ENCODE measurements at places on chromosomes 7 and 10.

- peak; percentile 28 for DNase-seq
Measured at GRCh38 chr7:128904381-128905197, 5.9 kb downstream of the KCP start.

- no peak for DNase-seq
Measured at GRCh38 chr10:125003901-125004467, 62.1 kb downstream of the ZRANB1 start.

- DNase-seq = no peak
Measured at GRCh38 chr10:85900061-85900460, 466.5 kb downstream of the GRID1 start.

- no peak for DNase-seq
Measured at GRCh38 chr7:42946627-42946950, 14.4 kb downstream of the MRPL32 start.

DNA sequence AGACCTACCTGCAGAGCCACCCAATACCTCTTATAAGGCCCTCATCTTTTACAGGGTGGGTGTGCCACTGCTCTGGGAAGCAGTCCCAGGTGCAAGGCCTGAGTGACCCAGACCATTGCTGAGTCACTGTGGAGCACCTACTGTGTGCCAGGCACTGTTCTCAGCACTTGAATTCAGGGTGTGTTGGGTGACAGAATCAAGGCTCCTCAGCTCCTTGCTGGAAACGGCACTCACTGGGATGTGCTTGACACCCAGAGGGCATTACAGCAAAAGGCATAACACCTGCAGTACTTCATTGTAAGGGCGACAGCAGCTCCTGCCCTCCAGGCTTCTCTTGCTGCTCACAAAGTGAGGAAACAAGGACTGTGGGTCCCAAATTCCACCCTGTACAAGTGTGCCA, 7.1 kb downstream of the CAMK2B start:
- DNase-seq = no peak

DNA sequence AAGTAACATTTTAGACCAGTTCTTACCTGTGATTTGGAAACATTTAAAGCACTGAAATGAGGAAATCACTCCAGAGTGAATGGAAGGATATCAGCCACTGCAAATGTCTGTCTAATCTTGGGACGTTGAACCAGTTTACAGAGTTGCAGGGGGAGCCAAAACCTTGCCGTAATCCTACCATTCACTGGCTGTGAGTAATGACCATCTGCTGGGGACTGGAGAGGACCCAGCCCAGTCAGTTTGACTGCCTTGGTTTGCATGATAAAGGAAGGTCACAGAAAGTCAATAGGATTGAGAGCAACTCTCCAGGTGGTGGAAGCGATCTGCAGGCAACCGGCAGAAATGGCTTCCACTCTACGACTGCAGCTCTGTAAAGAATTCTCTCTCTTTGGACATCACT, 167.2 kb downstream of the AKR1D1 start:
- DNase-seq = peak; percentile 20

DNA sequence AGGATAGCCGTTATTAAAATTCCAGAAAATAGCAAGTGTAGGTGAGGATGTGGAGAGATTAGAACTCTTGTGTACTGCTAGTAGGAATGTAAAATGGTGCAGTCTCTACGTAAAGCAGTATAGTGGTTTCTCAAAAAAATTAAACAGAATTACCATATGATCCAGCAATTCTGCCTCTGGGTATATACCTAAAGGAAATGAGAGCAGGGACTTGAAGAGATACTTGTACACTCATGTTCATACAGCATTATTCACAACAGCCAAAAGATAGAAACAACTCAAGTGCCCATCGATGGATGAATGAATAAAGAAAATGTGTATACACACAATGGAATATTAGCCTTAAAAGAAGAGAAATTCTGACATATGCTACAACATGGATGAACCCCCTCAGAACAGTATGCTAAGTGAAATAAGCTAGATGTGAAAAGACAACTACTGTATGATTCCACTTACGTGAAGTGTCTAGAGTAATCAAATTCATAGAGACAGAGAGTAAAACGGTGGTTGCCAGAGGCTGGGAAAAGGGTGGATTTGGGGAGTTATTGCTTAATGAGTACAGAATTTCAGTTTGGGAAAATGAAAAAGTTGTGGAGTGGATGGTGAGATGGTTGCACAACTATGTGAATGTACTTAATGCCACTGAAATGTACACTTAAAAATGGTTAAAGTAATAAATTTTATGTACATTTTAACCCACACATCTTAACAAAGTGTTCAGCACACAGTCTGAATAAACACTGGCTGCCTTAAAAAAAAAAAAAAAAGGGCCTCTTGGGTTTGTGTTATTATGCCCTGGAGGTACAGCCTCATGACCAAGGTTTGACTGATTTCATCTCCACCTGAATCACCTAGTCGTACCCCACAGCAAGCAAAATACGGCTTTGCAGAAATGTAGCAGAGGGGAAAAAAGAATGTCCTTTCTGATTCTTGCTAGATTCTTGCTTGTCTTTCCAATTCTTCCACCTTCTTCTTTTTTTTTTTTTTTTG, 26.2 kb downstream of the BUB3 start:
- DNase-seq = no peak

DNA sequence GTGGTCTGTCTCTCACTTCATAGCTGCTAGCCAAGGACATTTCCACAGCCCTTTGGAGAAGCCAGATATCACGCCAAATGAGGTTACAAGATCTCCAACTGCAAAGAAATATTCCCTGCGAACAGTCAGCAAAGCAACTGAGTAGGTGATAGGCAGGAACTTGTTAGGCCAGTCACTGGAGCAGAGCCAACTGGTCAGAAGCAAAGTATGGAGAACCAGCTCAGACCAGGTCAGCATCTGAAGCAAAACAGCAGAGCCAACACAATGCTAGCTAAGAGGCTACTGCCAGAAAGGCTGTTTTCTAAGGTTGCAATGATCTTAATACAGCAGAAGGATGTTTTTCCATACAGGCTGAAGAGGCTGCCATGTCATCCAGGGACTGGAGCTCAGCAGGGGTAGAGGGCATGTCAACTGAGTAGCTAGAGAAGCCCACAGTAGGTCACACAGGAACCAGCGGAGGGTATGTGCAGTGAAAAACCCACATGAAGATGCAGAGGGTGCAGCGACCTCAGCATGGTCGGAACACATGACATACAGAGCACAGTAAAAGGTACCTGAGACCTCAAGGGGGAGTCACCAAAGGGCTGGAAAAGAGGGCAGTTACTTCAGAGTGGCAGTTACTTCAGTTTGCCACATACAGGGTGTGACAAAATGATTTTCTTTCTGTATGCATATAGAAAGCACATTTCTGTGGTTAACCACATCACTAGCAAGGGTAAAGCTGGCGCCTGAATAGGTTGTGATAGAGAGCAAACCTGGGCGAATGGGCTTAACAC, 8.9 kb downstream of the SEC31B start:
- DNase-seq = no peak

DNA sequence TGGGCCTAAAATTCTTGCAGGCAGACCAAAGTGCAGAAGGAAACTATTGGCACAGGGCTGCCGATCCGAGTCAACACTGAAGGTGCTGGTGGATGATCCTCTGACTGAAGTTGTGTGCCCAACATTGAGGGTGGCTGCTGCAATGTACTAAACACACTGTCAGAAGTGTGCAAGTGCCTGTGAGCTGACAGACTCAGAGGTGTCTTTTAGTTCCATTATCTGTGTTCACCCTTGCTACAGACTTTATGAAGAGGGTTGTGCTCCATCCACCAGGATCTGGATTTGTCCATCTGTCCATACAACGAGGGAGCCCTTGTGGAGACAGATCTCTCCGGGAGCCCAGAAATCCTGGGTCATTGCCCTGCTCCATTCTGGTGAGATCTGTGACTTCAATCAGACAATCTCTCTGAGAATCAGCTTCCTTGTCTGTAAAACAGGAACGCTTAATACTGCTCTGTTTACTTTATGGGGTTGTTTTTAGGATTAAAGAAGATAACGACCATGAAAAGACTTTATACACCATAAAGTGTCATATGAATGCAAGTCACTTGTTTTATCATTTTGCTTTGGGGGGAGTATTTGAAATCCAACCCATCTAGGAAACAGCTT, 9.5 kb upstream of the TRPV6 start:
- DNase-seq = no peak

DNA sequence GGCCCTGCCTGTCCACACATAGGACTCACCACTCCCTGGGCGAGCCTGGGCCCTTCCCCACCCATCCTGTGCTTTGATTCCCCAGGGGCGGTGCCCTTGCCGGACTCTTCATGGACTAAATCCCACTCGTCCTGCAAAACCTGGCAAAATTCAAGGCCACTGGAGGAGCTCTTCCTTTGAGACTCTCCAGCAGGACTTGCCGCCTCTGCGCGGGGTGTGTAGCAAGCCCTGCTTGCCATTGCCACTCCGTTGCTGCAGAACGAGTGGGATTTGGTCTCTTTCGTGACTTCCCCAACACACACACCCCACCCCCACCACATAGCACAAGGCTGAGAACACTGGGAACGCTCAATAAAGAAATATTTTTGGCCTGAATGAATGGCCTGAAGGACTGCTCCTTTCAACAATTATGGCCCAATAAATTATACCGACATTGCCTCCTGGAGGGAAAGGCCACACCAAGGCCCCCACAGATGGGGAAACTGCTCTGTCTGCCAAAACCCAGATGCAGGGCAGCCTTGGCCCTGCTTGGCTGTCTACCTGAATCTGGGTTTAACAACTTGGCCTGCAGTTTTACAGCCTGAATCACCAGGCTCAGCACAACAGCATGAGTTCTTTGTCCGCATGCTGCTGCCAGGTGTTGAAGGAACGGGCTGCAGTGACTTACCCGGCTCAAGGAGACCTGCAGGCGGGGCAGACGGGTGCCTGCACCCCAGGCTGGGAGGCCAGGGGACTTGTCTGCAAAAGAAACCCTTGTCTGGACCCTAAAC, 72.8 kb upstream of the KAT6B start:
- DNase-seq = peak; percentile 83

DNA sequence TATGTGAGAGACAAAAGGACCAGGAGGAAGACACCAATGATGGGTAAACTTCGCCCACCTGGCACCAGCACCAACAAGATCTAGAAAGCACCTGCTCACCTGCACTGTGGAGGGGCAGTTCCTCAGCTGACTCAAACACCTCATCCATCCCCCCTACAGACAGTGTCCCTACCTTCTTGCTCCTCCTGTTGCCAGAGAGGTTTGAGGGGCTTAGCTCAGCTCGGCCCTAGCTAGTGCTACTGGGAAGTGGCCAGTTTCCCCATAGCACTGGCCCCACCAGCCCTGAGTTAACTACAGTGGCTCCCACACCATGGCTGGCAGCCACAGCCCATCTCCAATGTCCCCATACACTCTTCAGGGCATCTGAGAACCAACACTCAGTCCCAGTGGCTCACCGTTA, 70.8 kb downstream of the GRID1 start:
- DNase-seq = no peak

DNA sequence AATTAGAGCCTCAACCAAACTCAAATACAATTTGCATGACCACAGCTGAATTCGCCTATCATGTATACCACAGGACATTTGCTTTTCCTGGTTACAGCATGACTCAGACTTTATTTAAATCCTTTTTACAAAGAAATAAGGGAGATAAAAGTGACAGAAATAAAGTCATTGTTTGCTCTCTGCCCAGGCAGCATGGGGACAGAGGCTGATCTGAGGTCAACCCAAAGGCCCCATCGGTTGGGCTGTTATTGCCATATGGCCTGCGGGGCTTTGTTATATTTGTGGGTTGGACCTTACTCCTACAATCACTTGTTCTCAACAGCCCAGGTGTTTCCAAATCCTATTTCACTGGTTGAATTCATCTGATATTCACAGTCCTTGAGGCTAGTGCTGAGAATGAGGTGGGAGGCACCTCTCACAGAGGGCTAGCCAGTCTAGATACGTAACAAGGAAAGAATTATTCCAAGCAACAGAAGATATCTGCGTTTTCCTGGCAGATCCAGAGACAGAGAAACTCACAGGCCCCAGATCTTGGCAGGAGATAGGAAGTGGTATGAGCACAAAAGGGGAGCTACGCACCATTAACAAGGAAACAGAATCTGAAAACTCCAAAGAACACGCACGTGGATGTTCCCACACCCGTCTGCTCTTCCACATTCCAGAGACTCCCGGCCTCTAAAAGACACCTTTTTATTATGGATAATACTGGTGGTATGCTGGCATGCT, 117.3 kb downstream of the HIPK2 start:
- DNase-seq = peak; percentile 41

DNA sequence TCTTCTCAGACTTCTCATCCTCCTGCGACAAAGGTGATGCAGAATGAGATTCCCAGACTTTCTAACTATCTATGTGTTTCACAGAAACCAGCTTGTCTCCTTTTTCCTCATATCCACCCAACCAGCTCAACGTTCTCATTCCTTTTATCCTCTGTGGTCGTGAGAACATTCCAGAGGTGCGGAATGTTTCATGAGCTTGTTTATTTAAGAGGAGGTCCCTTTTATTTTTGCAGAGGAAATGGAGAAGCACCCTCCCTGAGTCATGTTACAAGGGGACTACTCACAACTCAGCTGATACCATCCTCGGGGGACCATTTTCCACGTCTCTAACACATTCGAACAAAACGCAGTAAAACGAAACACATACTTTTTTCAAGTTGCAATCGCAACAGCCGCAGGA, 93.2 kb downstream of the ZRANB1 start:
- peak; percentile 90 for DNase-seq

DNA sequence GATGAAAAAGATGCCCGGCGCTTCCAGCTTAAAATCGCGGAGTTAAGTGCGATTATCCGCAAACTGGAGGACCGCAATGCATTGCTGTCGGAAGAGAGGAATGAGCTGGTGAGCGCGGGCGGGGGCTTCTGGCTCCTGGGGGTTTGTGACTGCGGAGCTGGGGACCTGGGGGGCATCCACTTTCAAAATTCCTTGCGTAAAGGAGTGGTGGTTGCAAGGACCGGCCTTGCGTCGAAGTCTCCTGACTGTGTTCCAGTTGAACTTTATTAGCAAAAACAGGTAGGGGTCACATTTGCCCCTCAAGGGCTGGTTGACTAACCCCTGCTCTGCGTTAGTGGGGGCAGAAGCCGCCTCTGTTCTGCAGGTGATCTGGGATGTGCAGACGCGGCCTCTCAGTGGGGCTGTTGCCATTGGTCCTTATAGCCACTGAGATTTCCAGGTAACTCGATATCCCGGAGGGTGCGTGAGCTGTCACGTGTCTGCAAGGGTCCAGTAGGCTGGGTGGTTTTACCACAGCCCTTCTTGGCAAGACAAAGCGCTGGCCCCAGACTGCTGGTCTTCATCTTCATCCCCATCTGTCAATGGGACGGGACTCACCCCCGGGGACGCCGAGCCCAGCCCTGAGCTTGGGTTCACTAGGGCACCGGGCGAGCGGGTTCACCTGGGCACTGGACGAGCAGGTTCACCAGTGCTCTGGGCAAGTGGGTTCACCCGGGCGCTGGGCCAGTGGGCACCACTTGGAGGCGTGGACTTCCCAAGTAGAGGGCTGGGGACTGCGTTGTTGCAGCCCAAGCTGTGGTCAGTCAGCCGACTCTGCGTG, 51.5 kb upstream of the DPYSL4 start:
- DNase-seq = no peak

- DNase-seq = no peak
Measured at GRCh38 chr10:11063856-11064255, 46.2 kb downstream of the CELF2 start.

DNA sequence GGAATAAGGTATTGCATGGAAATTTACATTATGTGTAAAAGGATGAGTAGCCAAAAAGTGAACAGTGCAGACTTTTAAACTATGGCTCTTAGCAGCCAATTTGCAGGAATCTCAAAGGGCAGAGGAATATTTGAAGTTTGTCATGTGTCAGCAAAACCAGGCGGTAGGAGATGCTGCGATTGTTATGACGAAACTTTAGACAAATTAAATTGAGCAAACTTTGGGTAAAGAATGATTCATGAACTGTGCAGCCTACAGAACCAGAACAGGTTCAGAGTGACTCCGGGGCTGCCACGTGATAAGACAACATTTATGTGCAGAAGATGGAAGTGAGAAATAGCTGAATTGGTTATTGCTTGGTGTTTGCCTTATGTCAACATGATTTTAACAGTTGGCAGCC, 39.2 kb upstream of the CCDC6 start:
- no peak for DNase-seq

All from astrocyte of the cerebellum (primary cell).